Activated T-helper 1 cell treated with Interleukin-2 at 50 U/mL for 16 hours (primary cell): ENCODE measurements at places on chromosomes 6 and 20.

GRCh38 chr6:155039618-155040017 lies 44.5 kb downstream of the TIAM2 start:
- no peak for DNase-seq

GRCh38 chr6:25171301-25171700 lies 107.9 kb upstream of the CARMIL1 start:
- DNase-seq: no peak

- no peak for DNase-seq
These were observed 21.2 kb downstream of the CLVS2 start for GRCh38 chr6:123017104-123017682.

GRCh38 chr20:57378646-57379262 lies 12.4 kb upstream of the RBM38 start:
- DNase-seq: no peak

GRCh38 chr6:10725044-10725443 lies 2.2 kb downstream of the TMEM14C start:
- no peak for DNase-seq

- DNase-seq: no peak
These were observed 748.7 kb downstream of the QKI start for GRCh38 chr6:164163239-164163638.

GRCh38 chr6:13851330-13851729 lies 37.0 kb upstream of the MCUR1 start:
- DNase-seq: no peak

- no peak for DNase-seq
These were observed 328.2 kb upstream of the MANEA start for GRCh38 chr6:95249175-95249574.

- no peak for DNase-seq
These were observed 261.9 kb upstream of the CITED2 start for GRCh38 chr6:139636391-139636790.

- DNase-seq: no peak
These were observed 41.2 kb upstream of the ASIP start for GRCh38 chr20:34200023-34200422.
